ENCODE measurements at places on chromosomes 4 and X.

DNA sequence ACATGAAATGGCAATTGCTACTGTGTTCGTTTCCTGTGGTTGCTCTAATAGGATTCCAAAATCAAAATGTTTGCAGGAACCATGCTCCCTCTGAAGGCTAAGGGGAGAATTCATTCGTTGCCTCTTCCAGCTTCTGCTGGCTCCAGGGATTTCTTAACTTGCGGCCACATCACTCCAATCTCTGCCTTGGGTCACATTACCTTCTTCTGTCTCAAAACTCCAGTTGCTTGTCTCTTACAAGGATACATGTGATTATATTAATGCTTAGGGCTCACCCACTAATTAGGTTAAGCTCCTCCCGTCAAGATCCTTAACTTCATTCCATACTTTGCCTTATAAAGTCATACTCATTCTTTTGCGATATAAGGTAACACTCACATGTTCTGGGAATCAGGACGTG lies 208.4 kb downstream of the RBM46 start:
- DNase-seq: no peak

DNA sequence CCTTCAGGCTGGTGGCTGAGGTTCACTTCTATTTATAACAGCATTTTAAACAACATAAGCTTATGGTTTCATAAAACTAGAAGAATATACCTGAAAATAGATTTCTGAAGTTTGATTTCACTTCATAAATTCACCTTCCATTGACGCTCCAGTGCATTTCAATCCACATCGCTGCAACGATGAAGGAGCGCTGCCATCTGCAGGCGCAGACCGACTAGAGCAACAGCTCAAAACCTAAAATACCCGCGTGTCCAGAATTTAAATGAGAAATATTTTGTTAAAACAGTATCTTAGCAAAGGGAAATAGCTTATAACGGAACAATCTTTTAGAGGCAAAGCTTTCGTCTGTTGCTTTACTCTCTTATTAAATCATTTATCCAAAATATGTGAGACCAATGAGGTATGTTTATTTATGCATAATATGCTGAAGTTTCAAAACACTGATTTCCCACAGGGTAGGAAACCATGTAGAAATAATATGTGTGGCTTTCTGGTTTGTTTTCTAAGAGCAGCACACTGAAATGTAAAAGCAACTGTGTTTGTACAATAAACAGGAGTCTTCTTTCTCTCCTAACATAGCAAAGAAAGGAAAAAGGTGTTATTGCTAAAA lies 816.4 kb upstream of the FRG1 start:
- no peak for DNase-seq

GRCh38 chr4:169215656-169216055 lies 55.1 kb downstream of the SH3RF1 start:
- DNase-seq: no peak

DNA sequence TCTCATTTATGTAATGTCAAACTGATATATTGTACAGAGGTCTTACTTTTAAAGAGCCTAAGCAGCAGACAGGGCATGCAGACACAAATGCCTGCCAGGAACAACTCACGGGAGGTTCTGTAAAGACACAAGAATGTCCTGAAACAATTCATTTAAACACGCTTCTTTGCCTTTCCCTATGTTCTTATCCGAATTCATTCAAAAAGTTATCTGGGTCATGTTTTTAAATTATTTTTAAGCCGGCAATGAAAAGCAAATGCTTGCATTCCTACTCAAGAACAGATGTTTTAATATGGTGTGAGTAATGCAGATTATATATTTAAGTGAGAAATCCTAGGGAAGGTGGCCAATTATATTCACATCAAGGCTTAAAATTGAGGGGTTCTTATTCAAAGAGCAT lies 192.6 kb downstream of the PDGFC start:
- DNase-seq: no peak

DNA sequence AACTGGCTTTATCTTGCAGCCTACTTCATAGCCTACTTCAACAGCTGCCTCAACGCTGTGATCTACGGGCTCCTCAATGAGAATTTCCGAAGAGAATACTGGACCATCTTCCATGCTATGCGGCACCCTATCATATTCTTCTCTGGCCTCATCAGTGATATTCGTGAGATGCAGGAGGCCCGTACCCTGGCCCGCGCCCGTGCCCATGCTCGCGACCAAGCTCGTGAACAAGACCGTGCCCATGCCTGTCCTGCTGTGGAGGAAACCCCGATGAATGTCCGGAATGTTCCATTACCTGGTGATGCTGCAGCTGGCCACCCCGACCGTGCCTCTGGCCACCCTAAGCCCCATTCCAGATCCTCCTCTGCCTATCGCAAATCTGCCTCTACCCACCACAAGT lies 4.0 kb downstream of the GPR50 start:
- no peak for DNase-seq

DNA sequence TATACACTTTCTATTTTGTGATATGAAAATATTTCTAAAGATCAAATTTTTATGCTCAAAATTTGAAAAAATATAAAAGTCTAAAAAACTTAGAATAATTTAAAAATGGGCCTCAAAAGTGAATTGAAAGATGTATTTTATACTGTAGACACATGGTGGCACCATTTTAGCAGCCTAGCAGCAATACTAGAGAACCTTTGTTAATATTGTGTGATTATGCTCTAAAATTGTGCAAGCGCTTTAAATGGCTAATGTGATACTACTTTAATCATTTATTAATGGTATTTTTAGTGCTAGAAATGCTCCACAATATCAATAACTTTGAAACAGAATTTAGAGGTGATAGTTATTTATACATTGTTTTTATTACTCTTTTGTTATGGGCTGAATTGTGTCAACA lies 3.7 kb upstream of the GUF1 start:
- no peak for DNase-seq

DNA sequence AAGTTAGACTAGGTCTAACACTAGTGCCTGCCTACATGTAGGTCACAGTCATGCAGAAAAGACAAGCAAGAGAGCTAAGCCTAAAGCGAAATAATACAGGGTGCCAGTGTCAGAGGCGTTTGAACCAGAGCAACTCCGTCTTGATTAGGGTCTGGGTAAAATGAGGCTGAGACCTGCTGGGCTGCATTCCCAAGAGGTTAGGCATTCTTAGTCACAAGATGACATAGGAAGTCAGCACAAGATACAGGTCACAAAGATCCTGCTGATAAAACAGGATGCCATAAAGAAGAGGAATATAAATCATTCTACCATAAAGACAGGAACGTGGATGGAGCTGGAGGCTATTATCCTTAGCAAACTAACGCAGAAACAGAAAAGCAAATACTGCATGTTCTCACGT lies 120.9 kb downstream of the BEND2 start:
- DNase-seq: no peak

GRCh38 chrX:132171478-132171877 lies 43.7 kb upstream of the FRMD7 start:
- DNase-seq: no peak

- DNase-seq: no peak
Observed at GRCh38 chr4:156388826-156389225, 435.2 kb upstream of the CTSO start.

- DNase-seq: no peak
Observed at GRCh38 chr4:60729194-60729593, 470.9 kb upstream of the ADGRL3 start.

DNA sequence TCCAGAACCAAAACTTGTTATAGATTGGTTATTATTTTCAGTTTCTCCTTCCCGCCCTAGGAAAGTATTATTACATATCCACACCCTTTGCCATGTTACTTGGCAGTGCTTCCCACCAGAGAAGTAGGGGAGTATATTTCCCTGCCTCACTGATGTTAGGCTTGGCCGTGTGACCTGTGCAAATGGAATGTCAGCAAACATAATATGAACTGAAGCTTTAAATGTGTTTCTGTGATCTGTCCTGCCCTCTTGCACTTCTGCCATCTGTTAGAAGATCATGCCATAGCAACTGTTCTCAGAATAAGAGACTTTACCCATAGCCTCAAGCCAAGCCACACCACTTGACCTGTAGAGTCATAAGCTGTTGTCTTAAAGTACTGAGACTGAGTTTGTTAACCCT lies 36.7 kb upstream of the NEUROG2 start:
- peak; percentile 12 for DNase-seq

GRCh38 chr4:90695411-90695810 lies 568.2 kb downstream of the CCSER1 start:
- DNase-seq: no peak

DNA sequence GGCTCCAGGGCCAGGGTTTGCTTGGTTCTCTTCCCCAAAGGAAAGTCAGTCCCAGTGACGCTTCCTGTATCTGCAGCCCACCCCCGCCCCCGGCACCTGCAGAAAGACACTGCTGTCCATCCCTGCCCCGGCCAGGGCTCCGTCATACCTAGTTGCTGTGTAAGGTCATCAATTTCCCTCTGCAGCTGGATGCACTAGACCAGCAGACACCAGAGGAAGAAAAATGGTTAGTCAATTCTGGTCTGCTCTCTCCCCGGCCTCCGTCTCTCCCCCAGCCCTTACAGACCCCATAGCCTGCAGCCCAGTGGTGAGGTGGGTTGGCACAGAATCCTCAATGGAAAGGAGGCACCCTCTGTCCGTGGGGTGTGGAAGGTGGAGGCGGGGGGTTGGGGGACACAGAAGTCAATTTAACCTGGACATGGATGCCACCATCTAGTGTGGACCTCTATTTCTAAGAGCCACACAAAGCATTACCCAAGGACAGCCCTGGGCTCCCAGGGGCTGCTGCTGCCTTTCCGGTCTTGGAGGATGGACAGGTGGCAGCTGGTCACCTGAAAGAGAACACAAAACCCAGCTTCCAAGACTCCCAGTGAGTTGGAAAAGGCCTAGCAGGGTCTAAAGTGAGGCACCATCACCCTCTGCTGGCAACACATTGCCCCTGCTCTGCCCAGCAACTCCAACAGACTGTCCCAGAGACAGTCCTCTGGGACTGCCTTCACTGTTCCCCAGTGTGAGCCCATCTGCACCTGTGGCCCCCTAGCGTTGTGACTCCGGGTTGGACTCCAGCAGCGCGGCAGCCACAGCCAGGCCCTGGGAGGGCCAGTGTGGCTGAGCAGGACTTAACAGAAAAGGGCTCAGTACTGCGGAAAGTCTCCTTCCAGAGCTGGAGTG lies 40.2 kb upstream of the NHSL2 start:
- no peak for DNase-seq

GRCh38 chrX:108453841-108454240 lies 14.2 kb downstream of the COL4A5 start:
- DNase-seq: no peak

- DNase-seq: no peak
Observed at GRCh38 chr4:67884701-67885100, 899 bp upstream of the TMPRSS11D start.

- no peak for DNase-seq
Observed at GRCh38 chrX:9352243-9352642, 112.6 kb upstream of the TBL1X start.

- DNase-seq: no peak
Observed at GRCh38 chr4:38411092-38411491, 252.9 kb upstream of the KLF3 start.

DNA sequence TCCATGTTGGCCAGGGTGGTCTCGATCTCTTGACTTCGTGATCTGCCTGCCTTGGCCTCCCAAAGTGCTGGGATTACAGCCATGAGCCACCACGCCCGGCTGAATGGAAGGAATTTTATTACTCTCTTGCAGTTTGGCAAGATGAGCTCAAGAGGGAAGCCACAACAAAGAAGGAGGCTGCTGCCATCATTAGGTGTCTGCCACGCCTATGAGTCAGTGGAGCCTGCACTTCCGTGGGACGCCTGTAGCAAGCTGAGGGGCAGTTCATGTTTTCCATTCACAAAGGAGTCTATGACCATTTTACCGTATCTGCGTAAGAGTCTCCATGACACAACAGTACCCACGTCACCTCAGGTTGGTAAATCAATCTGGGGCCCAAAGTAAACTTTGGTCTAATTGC lies 51.2 kb upstream of the CHRNA9 start:
- peak; percentile 19 for DNase-seq

GRCh38 chrX:19017271-19017670 lies 33.4 kb upstream of the PHKA2 start:
- no peak for DNase-seq

DNA sequence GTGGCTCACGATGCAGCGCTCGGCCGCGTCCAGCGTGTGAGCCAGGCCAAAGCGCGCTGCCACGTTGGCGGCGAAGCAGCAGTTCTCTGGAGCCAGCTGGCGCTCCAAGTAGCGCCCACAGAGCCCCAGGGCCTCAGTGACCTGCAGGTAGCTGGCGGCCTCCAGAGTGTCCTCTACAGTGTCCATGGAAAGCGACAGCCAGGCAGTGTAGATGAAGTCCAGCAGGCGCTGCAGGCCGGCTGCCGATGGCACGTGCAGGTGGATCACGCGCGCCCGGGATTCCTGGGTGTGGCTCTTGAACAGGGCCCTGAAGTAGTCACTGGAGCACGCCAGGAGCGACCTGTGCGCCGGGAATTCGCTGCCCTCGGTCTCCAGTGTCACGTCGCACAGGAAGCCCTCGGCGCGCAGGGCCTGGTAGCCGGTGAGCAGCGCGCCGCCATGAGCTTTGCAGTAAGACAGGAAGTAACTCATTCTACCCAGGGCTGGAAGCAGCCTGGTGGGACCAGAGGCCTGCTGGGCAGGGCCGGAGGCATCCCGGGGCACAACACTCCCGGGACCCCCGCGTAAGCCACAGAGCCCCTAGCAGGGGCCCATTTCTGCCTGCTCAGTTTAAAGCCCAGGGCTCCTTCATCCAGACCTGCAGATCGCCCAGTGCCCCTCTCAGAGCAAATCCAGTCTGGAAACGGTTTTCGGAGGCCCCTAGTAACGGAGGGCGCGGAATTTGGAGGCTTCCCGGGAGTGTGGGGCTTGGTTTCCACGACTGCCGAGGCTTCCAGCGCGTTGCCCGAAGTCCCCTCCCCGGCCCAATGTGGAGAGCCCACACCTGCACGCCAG lies 595 bp downstream of the KLHL34 start:
- DNase-seq: no peak

- no peak for DNase-seq
Observed at GRCh38 chr4:41281038-41281634, 24.4 kb downstream of the UCHL1 start.

DNA sequence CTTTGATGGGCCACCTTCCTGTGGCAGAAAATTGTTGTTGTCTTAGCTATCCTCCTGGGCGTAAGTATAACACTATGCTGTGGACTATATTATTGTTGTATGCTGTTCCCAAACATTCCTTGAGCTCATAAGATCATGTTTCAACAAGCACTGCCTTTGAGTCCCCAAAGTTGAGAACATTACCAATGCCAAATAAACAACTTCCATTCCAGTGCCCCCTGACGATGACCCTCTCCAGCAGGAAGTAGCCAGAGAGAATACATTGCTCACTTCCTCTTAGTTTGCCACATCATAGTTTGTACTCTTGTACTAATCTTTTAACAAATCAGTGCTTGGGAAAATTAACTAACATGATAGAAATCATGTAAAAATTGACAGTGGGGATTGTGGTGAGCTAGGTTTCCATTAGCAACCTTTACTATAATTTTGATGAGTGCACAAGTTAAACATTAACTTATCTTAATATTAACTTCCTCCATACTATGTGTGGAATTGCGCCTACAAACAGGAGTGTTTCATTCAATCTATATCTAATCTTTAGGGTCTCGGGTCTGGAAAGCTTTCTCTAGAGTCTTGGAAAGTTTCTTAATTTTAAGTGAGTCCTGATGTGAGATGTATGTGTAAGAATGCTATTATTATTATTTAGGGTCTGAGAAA lies 20.3 kb upstream of the DHX15 start:
- no peak for DNase-seq

Measured in AG09319 (cell line).